CD4-positive, alpha-beta T cell treated with Interleukin-12 subunit alpha and Interleukin-12 subunit beta, for 1 hour (primary cell): ENCODE measurements at places on chromosomes 5 and 9.

DNA sequence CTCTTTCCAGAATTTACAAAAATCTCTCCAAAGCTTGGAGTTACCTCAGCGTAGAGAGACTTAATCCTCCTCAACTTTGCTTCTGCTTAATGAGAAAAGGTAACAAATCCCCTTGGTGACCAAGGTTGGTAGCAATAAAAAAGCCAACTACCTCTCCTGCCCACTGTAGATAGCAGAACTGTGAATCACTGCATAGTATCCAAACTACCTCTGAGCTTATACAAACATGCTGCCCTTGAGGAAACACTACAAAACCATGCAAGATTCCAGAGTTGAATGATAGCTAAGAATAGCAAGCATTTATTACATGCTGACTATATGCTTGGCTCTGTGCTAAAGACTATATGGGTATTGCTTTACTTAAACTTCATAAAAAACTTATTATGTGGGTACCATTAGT, 2.8 kb upstream of the ADAMTS12 start:
- DNase-seq = no peak

GRCh38 chr5:90054612-90055011, 354.9 kb downstream of the CETN3 start:
- no peak for DNase-seq

DNA sequence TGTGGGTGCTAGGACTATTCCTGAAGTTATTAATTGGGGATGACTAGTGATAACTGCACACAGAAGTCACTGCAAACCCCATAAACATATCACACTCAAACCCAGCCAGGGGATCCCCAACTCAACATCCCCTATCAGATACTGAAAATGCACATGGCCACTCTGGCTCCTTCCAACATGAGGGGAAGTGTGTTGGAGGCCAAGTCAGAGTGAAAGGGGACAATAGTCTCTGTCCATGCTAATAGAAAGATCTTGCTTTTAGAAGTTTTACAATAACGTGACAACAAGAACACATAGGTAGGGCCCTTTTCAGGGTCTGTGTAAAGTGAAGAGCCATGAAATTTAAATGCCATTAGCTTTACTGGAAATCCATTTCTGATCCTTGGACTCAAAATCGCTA, 98.8 kb upstream of the SEMA6A start:
- DNase-seq = no peak

- no peak for DNase-seq
Observed at GRCh38 chr5:28014779-28015178, 976.4 kb upstream of the CDH9 start.

- no peak for DNase-seq
Observed at GRCh38 chr5:80192507-80193241, 63.2 kb downstream of the SERINC5 start.
